ENCODE measurements at places on chromosomes 6 and 20. TPM values are rescaled to one million over a fixed set of nuclear protein-coding genes. Genes with fewer than 3 reads are reported as not detected.

The ARG1 gene
- 1.2 TPM for total RNA-seq

The MTO1 gene
- 49.9 TPM for total RNA-seq

The NHSL1 gene
- total RNA-seq = 24.1 TPM

The MCCD1 gene
- not detected for total RNA-seq

The SPDEF gene
- 0.74 TPM for total RNA-seq

The PPIL6 gene
- total RNA-seq = 13.2 TPM

The MAD2L1BP gene
- 23.5 TPM for total RNA-seq

The ZBP1 gene
- 0.79 TPM for total RNA-seq

The ABHD12 gene
- total RNA-seq = 122 TPM

The BNIP5 gene
- 0.36 TPM for total RNA-seq

The VARS1 gene
- total RNA-seq = 66.3 TPM

The ASIP gene
- total RNA-seq = not detected

The PKIB gene
- total RNA-seq = 6.9 TPM

The DLL1 gene
- total RNA-seq = 12.5 TPM

The WDR27 gene
- total RNA-seq = 52.6 TPM

The ZSCAN26 gene
- 30.7 TPM for total RNA-seq

The PCSK2 gene
- total RNA-seq = 65.0 TPM

The SLC52A3 gene
- total RNA-seq = 1.3 TPM

The SPEF1 gene
- total RNA-seq = 7.6 TPM

The UBD gene
- not detected for total RNA-seq

Measured in dorsolateral prefrontal cortex (tissue), 122 donors.